Stimulated activated CD8-positive, alpha-beta memory T cell treated with anti-CD3 and anti-CD28 coated beads, Interleukin-4, amount 100 ng/mL, for 4 hours (primary cell): ENCODE measurements at places on chromosomes 5 and 9.

GRCh38 chr5:119501671-119502179 is 49.4 kb downstream of the HSD17B4 start:
- DNase-seq, result no peak

DNA sequence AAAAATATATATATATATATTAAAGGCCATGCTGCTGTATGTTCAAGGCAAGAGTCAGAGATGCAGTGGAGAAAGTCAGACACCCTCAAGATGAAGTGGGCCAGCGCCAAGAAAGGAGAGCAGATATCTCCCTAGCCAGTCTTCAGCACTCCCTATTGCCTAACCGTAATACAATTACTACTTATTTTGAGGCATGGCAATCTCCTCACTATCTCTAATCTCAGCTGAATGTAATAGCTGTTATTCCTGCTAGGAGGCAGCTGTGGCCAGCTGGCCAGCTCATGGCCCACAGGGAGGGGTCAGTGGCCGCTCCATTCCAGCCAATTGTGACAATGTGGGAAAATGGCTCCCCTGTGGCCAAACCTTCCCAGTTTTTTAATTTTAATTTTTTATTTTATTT is 87.5 kb upstream of the FBXW11 start:
- DNase-seq, result no peak

GRCh38 chr5:56818450-56819037 is 3.2 kb downstream of the MAP3K1 start:
- no peak for DNase-seq

GRCh38 chr5:39080597-39081204 is 6.5 kb upstream of the RICTOR start:
- DNase-seq, result no peak

GRCh38 chr5:85096421-85096820 is 711.7 kb upstream of the EDIL3 start:
- DNase-seq, result no peak

DNA sequence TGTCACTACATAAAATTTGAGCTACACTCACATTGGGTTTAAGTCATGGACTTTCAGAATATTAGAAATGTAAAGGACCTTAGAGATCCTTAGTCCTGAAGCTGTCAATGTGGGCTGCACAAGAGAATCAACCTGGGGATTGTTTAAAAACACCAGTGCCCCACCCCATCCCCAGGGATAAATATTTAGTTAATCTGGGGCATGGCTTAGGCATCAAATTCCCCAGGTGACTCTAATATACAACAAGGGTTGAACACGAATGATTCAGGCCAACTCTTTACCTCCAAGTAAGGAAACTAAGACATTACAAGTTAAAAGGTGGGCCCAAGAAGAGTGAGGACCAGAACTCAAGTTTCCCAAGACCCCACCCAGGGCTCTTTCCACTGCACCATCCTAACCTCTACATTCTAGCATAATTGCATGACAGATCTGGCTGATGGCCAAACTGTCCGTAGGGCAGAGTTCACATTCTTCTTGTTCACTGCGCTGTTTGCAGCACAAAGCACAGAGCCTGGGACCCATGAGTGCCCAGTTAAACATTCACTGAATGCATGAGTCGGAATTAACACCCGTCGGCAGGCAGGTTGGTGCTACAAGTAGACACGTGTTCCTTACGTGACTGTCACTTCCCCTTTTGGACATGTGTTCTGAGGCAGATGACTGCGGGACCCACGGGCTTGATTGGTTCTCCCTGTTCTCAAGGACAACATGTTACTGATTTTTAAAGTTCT is 25.2 kb downstream of the CYFIP2 start:
- no peak for DNase-seq

DNA sequence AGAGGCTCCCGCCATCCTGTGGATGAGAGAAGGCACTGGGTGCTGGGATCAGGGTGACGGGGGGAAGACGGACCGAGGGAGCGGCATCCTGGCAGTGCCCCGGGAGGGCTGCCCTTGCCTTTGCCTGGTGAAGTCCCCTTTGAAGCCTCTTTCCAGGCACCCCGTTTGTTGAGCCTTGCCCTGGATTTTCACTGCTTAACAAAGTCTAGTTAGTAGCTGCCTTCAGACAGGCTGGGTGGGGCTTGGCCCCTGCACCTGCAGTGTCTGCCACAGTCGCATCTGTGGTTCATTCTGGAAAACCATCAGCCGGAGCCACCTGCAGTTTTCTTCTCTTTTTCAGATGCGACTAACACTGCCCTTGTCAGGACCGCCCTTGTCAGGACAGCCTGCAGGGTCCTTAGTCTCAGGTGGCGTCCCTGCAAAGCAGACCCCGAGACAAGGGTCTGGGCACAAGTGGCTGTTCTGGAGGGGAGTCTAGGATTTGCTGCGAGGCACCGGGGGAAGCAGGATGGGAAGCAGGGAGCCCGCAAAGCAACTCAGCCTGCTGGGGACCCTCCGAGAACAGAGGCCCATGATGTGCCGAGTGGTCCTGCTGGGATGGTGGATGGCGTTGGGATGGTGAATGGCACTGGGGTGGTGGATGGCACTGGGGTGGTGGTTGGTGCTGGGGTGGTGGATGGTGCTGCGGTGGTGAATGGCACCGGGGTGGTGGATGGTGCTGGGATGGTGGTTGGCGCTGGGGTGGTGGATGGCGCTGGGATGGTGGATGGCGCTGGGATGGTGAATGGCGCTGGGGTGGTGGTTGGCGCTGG is 147.9 kb upstream of the COL5A1 start:
- DNase-seq, result no peak

DNA sequence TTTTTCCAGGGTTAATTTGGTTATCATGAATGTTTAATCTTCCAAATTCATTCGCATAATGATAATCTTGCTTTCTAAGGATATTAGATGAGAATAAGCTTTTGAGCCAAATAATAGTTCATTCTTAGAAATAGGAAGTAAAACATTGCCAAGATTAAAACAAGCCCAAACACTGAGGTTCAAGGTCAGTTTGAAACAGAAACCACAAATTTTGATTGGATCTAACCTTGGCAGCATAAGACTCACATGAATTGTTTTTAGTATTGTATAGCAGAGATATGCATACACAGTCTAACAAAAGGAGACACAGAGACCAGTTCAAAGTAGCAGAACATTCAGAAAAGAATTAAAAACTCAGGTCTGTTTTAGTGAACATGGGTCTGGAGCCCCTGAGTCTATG is 43.4 kb upstream of the VCAN start:
- DNase-seq, result no peak

GRCh38 chr5:77239126-77239741 is 28.8 kb downstream of the PDE8B start:
- no peak for DNase-seq

- DNase-seq, result no peak
These were observed 156.2 kb downstream of the PPP2R2B start for GRCh38 chr5:146722361-146722779.

GRCh38 chr9:13386935-13387733 is 107.6 kb upstream of the MPDZ start:
- DNase-seq, result no peak
